ENCODE measurements at places on chromosomes 3 and 15.

DNA sequence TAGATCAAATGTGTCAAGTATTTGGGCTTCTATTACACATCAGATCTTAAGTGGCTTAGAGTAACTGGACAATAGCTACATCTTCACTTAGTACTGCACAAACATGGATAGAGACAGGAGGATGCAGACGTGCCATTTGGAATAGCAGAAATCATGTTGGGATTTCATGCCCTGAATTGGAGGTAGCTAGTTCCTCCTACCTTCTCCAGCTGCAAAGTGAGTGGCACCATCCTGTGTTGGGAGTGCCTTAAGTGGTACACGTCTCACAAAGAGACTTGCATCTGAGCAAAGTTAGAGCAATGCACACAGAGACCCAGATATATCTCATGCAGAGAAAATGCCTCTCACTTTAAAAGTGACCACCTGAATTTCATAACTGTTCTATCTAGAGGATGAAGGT is 136.5 kb downstream of the SSR3 start:
- DNase-seq: no peak

GRCh38 chr15:28959326-28959725 is 73.6 kb downstream of the APBA2 start:
- no peak for DNase-seq

- no peak for DNase-seq
These were observed 15.0 kb downstream of the HCN4 start for GRCh38 chr15:73353734-73354133.

DNA sequence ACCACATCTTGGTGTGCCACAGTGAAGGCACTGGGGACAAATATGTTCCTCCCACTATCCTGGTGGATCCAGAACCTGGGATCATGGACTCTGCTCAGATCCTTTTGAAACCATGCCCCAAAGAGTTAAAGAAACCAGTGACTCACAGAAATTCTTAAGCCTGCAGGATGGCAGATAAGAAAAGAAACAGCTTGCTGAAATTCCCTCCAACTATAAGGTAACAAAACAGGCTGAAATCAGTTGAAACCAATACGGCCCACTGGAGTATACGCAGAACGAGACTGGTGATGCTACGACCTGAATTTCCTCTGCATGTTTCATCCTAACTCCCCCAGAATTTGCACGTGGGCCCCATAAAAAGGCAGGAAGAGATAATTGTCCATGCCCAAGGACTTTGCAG is 209.6 kb downstream of the TJP1 start:
- no peak for DNase-seq

- no peak for DNase-seq
These were observed 66.2 kb downstream of the RPLP1 start for GRCh38 chr15:69518806-69519205.

- no peak for DNase-seq
These were observed 36.0 kb upstream of the MBNL1 start for GRCh38 chr3:152232679-152233078.

GRCh38 chr3:188026191-188026968 is 127.6 kb upstream of the LPP start:
- no peak for DNase-seq

DNA sequence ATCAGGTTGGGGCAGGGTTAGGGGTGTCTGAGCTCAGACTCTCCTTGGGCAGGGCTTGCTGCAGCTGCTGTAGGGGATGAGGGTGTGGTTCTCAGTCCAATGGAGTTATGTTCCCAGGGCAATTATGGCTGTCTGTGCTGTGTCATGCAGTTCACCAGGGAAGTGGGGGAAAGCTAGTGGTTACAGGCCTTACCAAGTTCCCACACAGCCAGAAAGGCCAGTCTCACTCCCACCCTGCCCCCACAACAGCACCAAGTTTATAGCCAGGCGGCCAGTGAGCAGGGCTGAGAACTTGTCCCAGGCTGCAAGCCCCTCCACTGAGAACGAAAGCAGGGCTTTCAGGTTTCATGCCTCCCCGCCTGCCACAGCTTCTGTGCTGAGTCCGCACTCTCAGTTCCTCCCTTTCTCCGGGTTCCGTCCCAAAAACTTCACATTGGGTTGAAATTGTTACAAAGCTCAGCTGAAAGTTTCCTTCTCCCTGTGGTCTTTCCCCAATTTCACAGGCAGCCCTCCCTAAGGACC is 19.6 kb upstream of the CPOX start:
- no peak for DNase-seq

DNA sequence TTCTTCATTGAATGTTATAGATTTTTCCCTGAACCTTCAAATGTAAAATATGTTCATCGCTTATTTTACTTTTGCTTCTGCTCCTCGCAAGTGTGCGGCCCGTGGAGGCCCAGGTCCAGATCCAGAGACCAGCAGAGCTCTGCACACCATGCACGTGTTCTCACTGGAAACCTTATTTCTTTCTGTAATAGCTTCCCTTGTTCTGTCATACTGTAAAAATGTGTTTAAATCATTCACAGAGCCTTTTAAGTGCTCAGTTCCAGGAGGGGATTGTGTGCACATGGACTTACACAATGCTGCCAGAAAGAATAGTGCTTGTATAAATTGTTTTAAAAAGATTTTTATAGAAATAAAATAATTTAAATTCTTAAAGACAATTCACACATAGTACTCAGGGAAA is 359.3 kb downstream of the GABRG3 start:
- no peak for DNase-seq

DNA sequence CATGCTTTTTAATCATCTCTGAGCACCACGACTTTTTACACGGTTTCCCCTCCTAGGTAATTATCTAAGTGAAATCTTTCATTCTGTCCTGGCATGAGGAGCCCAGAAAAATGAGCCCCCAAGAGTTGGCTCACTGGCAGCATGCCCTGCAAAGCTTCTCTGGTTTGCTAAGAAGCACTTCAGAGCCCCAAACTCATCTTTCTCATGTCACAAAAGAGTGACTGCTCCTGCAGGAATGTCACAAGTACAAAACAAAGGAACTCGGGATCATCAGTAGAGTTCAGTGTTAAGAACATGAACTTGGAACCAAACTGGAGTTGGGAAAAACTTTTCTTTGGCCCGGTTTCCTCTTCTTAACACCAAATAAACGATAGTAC is 123.9 kb downstream of the FOXB1 start:
- no peak for DNase-seq

GRCh38 chr15:57384816-57385215 is 8.5 kb downstream of the CGNL1 start:
- no peak for DNase-seq

- DNase-seq: no peak
These were observed 7.1 kb upstream of the DLL4 start for GRCh38 chr15:40921949-40922607.

- no peak for DNase-seq
These were observed 357.4 kb downstream of the RORA start for GRCh38 chr15:60871731-60872130.

- DNase-seq: no peak
These were observed 636 bp upstream of the SNRPA1 start for GRCh38 chr15:101295607-101296161.

GRCh38 chr15:62407962-62408361 is 242.9 kb upstream of the C2CD4B start:
- DNase-seq: no peak

GRCh38 chr3:72446218-72447058 is 401.8 kb downstream of the SHQ1 start:
- DNase-seq: no peak

GRCh38 chr15:43186003-43186353 is 775 bp downstream of the CCNDBP1 start:
- DNase-seq: no peak

GRCh38 chr3:72081471-72082185 is 296.7 kb upstream of the PROK2 start:
- no peak for DNase-seq

- DNase-seq: no peak
These were observed 3.9 kb upstream of the CHSY1 start for GRCh38 chr15:101255615-101256241.

GRCh38 chr15:59994888-59995557 is 9.1 kb upstream of the FOXB1 start:
- DNase-seq: no peak

GRCh38 chr15:75307778-75308390 is 25.2 kb downstream of the GOLGA6D start:
- peak; percentile 42 for DNase-seq

DNA sequence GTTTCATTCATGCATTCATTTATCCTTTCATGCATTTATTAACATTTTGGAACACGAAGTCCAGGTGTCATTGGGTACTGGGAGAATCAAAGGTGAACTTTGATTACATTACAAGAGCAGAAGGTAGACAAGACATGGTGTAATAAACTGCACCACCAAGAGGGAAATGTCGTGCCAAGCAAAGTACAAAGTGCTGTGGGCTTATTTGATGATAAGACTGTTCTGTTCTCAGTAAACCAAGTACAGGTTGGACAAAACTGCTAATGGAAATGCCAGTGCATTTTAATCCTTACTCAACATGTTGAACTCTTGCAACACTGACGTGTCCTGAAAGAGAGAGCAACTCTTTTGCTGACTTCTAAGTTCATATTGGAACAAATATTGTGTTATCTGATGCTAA is 69.4 kb downstream of the MME start:
- DNase-seq: no peak
